Neural crest cell (in vitro differentiated cells): ENCODE measurements at places on chromosomes 7 and 10. TPM values are rescaled to one million over a fixed set of nuclear protein-coding genes. Genes with fewer than 3 reads are reported as not detected.

DNA sequence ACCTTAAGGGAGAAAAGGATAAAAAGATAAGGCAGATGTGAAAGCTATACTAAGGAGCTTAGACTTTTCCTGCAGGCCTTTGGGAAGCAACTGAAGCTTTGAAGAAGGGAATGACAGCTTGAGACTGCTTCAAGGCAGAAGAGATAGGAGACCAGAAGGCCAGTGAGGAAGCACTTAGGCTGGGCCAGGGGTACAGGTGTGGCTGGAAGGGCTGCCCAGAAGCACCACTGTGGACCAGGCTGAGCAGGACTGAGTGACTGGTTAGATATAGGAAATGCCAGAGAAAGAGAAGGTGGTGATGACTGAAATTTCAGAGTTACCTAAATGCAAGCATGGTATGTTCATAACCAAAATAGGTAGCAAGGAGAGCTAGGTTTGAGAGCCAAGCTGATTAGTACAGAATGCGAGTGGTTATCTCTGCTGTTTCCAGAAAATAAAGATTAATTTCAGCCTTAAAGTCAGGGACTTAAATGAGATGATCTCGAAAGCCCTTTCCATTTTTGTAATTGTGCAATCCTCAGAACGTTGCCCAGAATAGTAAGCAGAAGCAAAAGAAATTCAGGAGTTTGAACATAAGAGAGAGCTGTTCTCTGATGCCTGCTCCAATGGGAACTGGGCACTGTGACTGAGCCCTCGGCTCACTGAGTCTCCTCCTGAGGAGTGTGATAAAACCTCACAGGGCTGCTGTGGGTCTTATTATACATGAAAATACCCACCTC is 54.9 kb downstream of the MET start:
- no peaks in the 10 kb centered on the region for H3K4me1 ChIP-seq
- no peak overlapping the region for H3K4me3 ChIP-seq
- no peaks in the 10 kb centered on the region for H3K36me3 ChIP-seq
- no peak for DNase-seq

- no peaks in the 10 kb centered on the region for H3K27me3 ChIP-seq
- DNase-seq, result no peak
- H3K27ac ChIP-seq, result no peak overlapping the region
- H3K36me3 ChIP-seq, result no peaks in the 10 kb centered on the region
- no peak overlapping the region for H3K4me3 ChIP-seq
- H3K4me1 ChIP-seq, result no peaks in the 10 kb centered on the region
Observed at GRCh38 chr10:5079306-5079830, 14.8 kb upstream of the AKR1C3 start.

GRCh38 chr10:32038777-32039176 is 17.4 kb downstream of the KIF5B start:
- DNase-seq, result no peak
- H3K27me3 ChIP-seq, result no peaks in the 10 kb centered on the region
- no peak overlapping the region for H3K4me3 ChIP-seq
- no peak overlapping the region for H3K27ac ChIP-seq
- peaks cover 8% of the 10 kb centered on the region for H3K4me1 ChIP-seq

DNA sequence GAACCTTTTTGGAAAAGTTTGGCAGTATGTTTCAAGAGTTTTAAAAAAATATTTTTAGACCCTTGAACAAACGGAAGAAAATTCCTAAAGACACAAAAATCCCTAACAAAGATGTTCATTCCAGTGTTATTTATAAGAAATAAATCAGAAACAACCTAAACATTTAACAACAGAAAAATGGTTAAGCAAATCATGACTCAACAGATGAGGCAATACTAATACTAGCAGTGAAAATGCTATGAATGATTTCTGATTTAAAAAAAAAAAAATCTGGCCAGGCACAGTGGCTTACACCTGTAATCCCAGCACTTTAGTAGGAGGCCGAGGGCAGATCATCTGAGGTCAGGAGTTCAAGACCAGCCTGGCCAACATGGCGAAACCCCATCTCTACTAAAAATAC is 61.0 kb downstream of the ARHGAP12 start:
- no peak overlapping the region for H3K27ac ChIP-seq
- no peaks in the 10 kb centered on the region for H3K36me3 ChIP-seq
- H3K4me3 ChIP-seq, result no peak overlapping the region
- DNase-seq, result no peak
- H3K27me3 ChIP-seq, result no peaks in the 10 kb centered on the region

DNA sequence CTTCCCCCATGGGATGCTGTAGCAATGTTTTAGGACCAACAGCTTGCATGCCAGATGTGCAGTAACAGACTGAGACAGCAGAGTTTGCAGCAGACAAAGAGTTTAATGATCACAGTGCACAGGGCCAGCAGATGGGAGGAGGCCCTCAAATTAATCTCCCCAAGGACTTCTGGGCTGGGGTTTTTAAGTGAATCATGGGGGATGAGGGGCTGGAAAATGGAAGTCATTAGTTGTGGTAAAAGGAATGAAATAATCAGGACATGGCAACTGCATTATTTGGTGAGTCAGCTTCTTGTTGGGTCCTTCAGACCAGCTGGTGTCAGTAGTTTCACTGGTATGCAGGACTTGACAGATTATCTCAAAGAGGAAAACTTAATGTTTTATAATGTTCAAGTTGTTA is 12.6 kb upstream of the NRBF2 start:
- H3K27ac ChIP-seq, result no peak overlapping the region
- H3K4me1 ChIP-seq, result peaks cover 34% of the 10 kb centered on the region
- H3K4me3 ChIP-seq, result no peak overlapping the region
- no peak for DNase-seq
- no peaks in the 10 kb centered on the region for H3K27me3 ChIP-seq

DNA sequence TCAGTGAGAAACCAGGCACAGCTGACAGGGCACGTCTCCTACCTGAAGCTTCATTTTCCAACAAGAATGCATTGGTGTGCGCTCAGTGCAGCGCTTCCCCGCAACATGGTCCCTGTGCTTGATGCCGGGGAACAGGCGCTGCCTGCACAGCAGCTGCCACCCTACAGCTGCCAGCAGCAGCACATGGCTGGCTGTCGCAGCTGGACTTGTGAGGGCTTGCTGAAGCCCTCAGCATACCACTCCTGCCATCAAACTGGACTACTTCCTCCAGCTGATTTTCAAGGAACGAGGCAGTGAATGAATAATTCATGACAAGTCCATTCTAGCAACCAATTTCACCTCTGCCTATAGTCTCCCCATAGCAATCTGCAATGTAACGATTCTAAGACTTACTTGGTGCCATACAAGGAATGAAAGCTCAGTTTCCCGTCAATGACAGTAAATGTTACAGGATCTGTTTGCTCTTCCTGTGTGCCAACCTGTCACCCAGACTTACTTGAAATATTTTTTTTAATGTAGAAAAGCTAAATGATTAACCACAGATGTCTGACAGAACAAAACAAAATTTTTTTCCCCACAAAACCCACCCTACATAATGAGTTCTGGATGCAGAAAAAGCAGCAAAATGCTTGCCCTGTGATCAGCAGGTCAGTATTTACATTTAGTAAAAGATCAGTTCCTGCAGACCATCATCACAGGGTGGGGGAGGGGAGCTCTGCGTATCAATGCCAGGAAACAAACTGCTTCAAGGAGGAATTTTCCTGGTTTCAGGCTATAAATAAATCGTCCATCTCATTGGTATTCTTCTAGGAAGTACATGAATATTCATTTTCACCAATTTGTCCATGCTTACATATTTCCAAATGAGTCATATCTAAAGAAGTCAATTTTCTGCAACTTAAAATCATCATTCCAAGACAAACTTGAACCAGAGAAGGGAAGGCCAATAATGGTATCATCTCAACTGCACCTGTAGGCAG is 140.6 kb downstream of the ALOX5 start:
- DNase-seq, result no peak
- peaks cover 31% of the 10 kb centered on the region for H3K4me1 ChIP-seq
- H3K27me3 ChIP-seq, result no peaks in the 10 kb centered on the region
- H3K36me3 ChIP-seq, result peaks cover 5% of the 10 kb centered on the region

GRCh38 chr10:134247-135131 is 766 bp upstream of the ZMYND11 start:
- no peaks in the 10 kb centered on the region for H3K36me3 ChIP-seq
- H3K27me3 ChIP-seq, result no peaks in the 10 kb centered on the region
- peaks cover 36% of the 10 kb centered on the region for H3K4me1 ChIP-seq
- peak overlapping the region; percentile 89 for H3K4me3 ChIP-seq

GRCh38 chr7:20798081-20798693 is 11.5 kb upstream of the SP8 start:
- H3K27ac ChIP-seq, result peak overlapping the region; percentile 57
- H3K4me1 ChIP-seq, result peaks cover 49% of the 10 kb centered on the region
- DNase-seq, result peak; percentile 45
- peaks cover 72% of the 10 kb centered on the region for H3K27me3 ChIP-seq

- peaks cover 8% of the 10 kb centered on the region for H3K36me3 ChIP-seq
- H3K4me1 ChIP-seq, result peaks cover 16% of the 10 kb centered on the region
- no peak for DNase-seq
- H3K4me3 ChIP-seq, result no peak overlapping the region
- H3K27me3 ChIP-seq, result no peaks in the 10 kb centered on the region
Observed at GRCh38 chr10:70341016-70341415, 41.4 kb downstream of the LRRC20 start.

DNA sequence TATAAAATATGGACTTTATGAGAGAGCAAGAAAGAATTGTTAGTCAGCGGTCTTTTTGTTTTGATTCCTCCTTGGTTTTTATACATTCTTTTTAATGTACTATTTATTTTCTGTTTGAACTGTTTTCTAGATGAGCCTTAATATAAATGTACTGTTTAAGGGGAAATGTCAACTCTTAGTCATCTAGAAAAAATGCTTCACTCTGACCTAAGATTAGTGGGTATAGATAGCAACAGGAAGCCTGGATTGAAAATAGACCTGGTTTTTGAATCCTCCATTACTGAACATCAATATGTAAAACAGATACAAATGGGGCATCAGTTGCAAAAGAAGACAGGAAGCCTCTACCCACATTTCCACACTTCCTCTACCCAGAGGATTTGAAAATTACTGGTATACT is 87.8 kb downstream of the CHRM2 start:
- DNase-seq, result no peak
- H3K27ac ChIP-seq, result no peak overlapping the region
- H3K36me3 ChIP-seq, result no peaks in the 10 kb centered on the region
- no peaks in the 10 kb centered on the region for H3K27me3 ChIP-seq
- peaks cover 4% of the 10 kb centered on the region for H3K4me1 ChIP-seq

DNA sequence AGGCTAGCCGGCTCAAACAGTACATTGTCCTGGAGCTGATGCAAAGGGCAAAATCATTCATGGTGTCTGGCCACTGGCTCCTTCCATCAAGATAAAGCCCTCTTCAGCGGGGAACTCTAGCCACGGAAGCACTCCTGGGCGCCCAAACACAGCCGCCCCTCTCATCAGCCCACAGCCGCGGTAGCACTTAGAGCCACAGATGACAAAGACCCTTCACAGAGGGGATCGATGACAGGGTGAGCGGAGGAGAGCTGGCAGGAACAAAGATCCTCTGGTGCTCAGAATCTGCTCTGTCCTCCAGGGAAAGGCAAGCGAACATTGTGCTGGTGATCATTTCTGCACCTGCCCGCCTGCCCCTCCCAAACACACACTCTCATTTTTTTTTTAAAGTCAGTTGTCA is 222.2 kb upstream of the NRP1 start:
- peak; percentile 22 for DNase-seq
- H3K4me3 ChIP-seq, result peak overlapping the region; percentile 28
- H3K4me1 ChIP-seq, result peaks cover 36% of the 10 kb centered on the region
- H3K27me3 ChIP-seq, result peaks cover 17% of the 10 kb centered on the region
- peak overlapping the region; percentile 9 for H3K27ac ChIP-seq

GRCh38 chr7:142586611-142587010 is 162.7 kb upstream of the PRSS1 start:
- H3K4me3 ChIP-seq, result no peak overlapping the region
- no peaks in the 10 kb centered on the region for H3K36me3 ChIP-seq
- peaks cover 2% of the 10 kb centered on the region for H3K27me3 ChIP-seq
- H3K4me1 ChIP-seq, result no peaks in the 10 kb centered on the region
- DNase-seq, result no peak

DNA sequence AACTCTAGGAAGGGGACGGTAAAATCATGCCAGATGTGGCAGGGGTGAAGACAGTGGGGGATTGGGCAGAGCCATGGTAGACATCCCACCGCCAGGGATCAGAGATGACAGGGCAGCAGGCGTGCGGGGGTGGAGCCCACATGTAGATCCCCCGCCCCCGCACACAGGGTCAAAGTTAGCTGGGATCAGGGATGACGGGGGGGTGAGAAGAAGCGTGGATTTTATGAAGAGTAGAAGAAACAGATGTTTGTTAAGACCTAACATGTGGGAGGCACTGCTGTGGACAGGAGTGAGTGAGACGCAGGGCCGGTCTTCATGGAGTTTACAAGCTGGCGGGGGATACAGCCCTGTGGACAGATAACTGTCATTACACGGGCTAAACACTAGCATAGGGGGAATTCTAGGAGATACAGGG is 154.0 kb upstream of the KLF14 start:
- H3K27me3 ChIP-seq, result no peaks in the 10 kb centered on the region
- no peak overlapping the region for H3K4me3 ChIP-seq
- H3K36me3 ChIP-seq, result no peaks in the 10 kb centered on the region
- H3K27ac ChIP-seq, result no peak overlapping the region
- no peak for DNase-seq

- peak overlapping the region; percentile 75 for H3K4me3 ChIP-seq
- H3K27ac ChIP-seq, result no peak overlapping the region
- no peak for DNase-seq
- peaks cover 18% of the 10 kb centered on the region for H3K36me3 ChIP-seq
- peaks cover 54% of the 10 kb centered on the region for H3K27me3 ChIP-seq
Observed at GRCh38 chr7:140062118-140062527, 628 bp downstream of the PARP12 start.

DNA sequence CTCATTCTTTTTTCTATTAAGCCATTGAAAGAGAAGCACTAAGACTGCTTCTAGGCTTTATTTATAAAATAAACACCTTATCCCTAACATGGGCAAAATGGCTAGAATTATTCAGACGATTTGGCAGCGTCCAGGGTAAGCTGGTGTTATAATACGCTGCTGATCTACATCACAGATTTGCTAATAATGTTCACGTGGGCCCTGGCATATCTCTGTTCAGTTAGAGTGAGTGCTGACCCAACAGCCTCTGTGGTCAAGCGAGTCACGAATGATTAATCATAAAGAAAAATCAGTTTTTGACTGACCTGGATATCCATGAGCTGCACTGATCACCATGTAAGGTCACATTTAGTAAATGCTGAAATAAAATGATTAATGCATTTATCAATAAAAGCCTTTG is 28.4 kb upstream of the CBLL1 start:
- H3K4me3 ChIP-seq, result no peak overlapping the region
- H3K27ac ChIP-seq, result no peak overlapping the region
- no peaks in the 10 kb centered on the region for H3K4me1 ChIP-seq
- no peaks in the 10 kb centered on the region for H3K27me3 ChIP-seq
- DNase-seq, result no peak
- no peaks in the 10 kb centered on the region for H3K36me3 ChIP-seq

- H3K27me3 ChIP-seq, result peaks cover 8% of the 10 kb centered on the region
- no peak for DNase-seq
- no peaks in the 10 kb centered on the region for H3K4me1 ChIP-seq
- no peaks in the 10 kb centered on the region for H3K36me3 ChIP-seq
- H3K27ac ChIP-seq, result no peak overlapping the region
- H3K4me3 ChIP-seq, result no peak overlapping the region
Observed at GRCh38 chr7:135349746-135350145, 116.1 kb downstream of the STRA8 start.

Gene VSIR
- total RNA-seq, result not detected in 2 replicates

Gene SORCS3
- total RNA-seq, result 3.3 and 3.4 TPM in 2 replicates

Gene GNAT3
- not detected in 2 replicates for total RNA-seq

Gene AGMO
- total RNA-seq, result 0.51 and 1.0 TPM in 2 replicates
